ENCODE measurements at places on chromosomes 2 and 18.
A peak's percentile ranks its signal among the peaks of the same experiment; 100 is the strongest.

- no peak for DNase-seq
These were observed 114.0 kb downstream of the FAM210A start for GRCh38 chr18:13612196-13612997.

GRCh38 chr2:220815698-220816097 is 756.4 kb downstream of the EPHA4 start:
- DNase-seq = no peak

DNA sequence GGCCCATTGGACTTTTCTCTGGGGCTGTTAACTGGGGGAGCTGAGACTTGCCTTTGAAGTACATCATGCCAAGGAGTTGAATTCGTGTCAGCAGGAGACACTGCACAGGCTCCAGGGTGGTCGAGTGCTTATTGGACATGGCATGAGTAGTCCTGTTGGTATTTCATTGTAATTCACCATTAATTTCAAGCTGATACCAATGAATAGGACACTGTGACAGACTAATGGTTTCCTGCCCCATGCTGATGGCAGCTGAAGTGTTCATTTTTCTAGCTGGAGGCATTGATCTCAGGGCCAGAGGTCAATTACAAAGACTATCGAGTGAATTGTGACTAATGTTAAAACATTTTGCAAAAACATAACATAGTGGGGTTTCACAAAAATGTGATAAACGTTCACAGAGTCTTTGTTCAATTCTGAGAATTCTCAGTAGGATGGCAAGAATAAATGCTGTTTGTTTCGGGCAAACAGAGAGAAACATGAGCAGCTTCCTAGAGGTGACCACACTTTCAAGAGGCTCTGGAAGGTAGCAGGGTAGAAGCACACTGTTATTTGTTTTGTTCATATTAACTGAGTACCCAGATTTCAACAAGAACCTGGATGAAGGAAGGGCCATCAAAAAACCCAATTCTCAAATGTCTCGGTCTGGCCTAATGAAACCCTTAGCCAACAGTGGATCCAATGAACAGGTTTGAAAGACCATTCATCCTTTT is 90.6 kb upstream of the ARL4C start:
- DNase-seq = no peak

- no peak for DNase-seq
These were observed 627 bp upstream of the CRACDL start for GRCh38 chr2:98936353-98937351.

DNA sequence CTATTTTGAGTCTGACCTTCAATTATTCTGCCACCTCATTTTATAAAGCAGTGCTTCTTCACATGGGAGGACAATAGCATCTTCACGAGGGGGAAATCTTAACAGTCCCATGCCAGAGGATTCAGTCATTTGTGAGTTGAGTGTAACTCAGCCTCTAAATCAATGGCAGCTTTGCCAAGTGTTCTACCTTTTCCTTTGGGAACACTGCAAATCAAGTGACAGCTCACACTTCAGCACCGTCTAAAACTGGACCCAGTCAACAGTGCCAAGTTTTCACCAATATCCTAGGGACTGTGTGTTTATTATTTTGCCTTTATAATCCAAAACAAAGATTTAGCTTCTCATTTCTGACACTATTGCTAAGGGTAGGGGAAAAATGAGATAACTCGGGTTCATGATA is 133.6 kb downstream of the FIGN start:
- DNase-seq = no peak

DNA sequence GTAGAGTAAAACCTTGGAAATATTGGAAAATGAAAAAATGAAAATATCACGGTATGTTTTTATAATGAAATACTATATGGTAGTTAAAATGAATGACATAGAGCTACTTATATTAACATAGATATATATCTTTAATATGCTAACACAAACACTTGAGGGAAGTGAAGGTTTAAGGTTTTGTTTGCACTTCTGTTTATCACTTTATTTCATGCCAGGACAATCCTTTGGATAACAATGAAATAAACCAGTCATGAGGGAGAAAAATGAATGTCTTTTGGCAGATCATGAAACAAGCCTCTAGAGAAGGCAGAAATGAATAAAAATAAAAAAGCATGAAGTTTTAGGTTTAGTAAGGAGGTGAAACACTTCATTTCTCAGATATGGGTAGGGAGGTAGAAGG is 89.9 kb downstream of the BAZ2B start:
- DNase-seq = no peak

GRCh38 chr2:216768908-216769411 is 73.6 kb upstream of the IGFBP5 start:
- no peak for DNase-seq

- DNase-seq = peak; percentile 23
These were observed 78.2 kb downstream of the TCF4 start for GRCh38 chr18:55509631-55510324.

Data from AG04450 (cell line).